CD4-positive, alpha-beta T cell treated with Interleukin-12 subunit alpha and Interleukin-12 subunit beta, for 1 hour (primary cell): ENCODE measurements at places on chromosomes 5 and 9.

DNA sequence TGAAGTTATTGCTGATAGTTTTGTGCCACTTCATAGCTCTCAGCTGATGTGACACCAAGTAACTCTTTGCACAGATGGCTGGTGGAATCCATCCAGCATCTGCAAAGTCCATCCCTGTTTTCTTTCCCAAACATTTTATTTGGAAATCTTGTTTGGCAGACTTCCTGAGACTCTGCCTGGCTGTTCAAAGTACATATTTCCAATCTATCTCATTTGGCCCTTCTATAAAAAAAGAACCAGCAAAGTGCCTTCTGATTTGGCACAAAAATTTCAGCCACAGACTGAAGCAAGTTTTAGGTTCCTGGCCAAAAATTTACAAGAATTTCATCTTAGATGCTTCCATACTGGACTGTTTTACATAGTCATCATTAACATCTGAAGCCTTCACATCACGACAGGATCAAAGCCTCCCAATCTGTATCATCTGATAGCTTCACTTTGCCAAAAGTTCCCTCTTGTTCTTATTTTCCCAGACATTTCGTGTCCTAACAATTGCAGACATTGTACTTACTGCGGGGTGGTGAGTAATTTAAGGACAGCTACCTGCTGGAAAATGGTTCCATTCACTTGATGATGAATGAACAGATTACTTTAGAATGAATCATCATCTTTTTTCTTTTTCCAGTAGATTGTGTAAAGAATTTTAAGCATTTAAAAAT lies 377.3 kb downstream of the KIAA0825 start:
- no peak for DNase-seq

GRCh38 chr9:29976981-29977380 lies 2403.7 kb upstream of the C9orf72 start:
- DNase-seq: no peak

- DNase-seq: no peak
Measured at GRCh38 chr5:163269624-163270023, 167.8 kb upstream of the CCNG1 start.

DNA sequence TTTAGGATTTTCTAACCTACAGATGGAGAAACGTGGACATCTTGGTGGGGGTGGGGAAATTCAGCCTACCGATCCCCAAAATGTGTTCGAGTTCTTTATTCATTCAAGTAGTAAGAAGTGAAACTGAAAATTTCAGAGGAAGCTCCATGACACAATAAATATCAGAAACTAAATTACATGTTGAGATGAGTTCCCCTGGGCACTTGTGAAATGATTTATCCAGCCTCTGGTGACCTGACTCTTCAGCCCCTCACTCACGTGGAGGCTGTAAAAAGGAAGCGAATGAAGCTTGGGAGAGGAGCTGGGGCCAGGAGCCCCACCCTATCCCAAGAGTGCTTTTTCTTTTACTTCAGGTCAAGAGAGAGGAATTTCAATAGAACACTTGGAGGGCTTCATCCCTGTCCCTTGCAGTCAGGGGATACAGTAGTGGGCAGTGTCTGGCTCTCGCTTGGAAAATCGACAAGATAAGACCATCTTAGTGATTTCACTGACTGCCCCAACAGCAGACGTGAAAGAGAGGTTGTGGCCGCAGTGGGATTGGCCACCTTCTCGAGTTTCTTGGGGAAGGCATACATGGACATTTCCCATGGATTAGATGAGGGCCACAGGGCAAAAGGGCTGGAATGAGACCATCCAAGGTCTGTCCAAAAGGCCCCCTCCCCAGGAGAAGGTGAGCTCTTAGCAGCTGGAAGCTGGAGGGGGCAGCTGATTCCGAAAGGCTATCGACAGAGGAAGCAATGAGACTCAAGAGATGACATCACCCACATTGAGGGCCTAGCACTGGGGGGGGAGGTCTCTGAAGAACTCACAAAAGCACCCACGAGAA lies 76.8 kb upstream of the SH3PXD2B start:
- no peak for DNase-seq

- no peak for DNase-seq
Measured at GRCh38 chr5:138148811-138149210, 9.6 kb upstream of the NME5 start.

DNA sequence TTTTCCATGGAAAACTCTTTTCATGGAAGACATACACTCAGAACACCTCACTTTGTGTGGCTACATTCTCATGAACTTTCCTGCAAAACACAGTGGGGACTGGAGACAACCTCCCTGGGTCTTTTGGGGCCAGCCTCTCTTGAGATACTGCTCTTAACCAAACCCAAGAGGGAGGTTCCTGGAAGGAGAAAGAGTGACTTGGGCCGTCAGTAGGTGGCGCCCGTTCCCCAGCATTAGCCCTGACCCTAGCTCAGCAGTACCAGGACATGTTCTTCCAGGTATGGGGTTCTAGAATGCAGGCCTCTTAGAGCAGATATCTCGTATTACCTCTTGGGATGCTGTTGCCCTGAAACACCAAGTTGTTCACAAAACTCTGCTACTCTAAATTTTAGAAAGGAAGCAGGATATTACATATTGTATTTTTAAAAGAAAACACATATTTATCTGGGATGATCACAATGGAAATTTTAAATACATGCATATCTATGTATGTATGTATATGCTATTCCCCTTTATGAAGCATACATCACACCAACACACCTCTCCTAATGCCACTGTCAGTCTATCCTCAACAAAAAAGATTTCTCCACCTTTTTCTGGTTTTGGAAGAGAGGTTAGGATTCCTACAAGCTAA lies 15.8 kb upstream of the GLIS3 start:
- peak; percentile 62 for DNase-seq

- no peak for DNase-seq
Measured at GRCh38 chr5:17114233-17114632, 103.2 kb upstream of the BASP1 start.

- DNase-seq: no peak
Measured at GRCh38 chr5:41347569-41347968, 134.2 kb upstream of the C6 start.

DNA sequence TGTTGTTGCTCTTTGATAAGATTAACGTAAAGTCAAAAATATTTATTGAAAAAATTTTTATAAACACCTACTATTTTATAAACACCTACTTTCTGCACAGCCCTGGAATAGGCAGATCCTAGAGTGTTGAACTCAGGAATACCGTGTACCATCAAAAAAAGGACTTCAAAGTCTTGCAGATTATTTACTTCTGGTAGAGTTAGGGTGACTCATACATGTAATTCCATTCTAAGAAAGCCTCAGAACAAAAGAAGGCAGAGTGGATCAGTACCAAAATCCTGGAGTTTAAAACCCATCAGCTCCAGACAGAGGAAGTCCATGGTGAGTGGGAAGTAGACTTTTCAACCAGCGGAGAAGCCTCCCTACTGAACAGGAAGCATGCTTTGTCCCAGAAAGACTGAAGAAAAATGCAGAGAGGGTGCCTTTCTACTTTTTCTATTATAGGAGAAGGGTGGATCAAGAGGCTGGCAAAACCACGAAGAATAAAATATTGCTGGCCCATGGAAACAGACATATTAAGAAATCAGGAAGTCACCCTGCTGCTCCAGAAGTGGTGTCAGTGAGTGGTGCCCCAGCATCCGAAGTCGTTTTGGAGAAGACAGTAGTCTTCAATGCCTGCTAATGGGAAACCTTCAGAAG lies 45.1 kb upstream of the DAB2 start:
- no peak for DNase-seq

DNA sequence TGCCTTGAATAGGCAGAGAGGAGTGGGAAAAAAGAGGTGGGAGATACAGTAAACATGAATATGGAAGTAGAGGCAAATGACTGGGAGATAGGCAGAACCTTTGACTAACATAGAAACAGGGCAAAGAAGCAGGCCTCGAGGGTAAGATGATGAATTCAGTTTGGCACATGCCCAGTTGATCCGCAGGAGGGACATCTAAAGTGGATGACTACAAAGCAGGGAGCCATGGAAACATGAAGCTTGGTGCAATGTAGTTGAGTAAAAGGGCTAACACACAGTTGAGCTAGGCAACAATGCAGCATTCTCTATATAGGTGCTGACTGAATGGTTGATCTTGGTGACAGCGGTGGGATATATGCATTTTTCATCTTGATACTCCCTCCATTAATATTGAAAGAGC lies 253.8 kb downstream of the DMRT2 start:
- DNase-seq: no peak

- no peak for DNase-seq
Measured at GRCh38 chr9:15018096-15018637, 107.9 kb upstream of the FREM1 start.

DNA sequence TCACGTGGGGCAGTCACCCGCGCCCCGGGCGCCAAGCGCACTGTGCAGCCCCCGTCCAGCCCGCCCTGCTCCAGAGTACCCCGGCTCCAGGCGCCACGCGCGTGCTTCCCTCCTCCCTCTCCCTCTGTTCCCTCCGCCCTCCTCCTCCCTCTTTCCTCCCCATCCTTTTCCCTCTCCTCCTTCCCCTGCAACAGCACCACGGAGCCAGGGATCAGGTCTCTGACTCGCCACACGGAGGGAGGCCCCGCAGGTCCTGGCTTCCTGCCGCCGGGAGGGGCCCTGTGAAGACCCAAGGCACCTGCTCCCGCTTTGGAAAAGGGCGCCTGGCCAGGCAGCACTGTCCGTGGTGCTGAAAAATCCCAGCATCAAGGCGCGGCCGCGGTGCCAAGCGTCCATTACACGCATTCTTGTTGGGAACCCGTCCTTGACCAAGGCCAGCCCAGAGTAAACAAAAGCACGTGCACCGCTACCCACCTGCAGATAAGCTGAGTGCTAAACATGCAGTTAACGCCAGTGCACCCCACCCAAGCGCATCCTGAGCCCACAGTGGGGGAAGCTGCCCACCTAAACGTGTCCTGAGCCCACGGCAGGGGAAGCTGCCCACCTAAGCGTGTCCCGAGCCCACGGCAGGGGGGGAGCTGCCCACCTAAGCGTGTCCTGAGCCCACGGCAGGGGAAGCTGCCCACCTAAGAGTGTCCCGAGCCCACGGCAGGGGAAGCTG lies 21.7 kb downstream of the SLC6A18 start:
- no peak for DNase-seq

DNA sequence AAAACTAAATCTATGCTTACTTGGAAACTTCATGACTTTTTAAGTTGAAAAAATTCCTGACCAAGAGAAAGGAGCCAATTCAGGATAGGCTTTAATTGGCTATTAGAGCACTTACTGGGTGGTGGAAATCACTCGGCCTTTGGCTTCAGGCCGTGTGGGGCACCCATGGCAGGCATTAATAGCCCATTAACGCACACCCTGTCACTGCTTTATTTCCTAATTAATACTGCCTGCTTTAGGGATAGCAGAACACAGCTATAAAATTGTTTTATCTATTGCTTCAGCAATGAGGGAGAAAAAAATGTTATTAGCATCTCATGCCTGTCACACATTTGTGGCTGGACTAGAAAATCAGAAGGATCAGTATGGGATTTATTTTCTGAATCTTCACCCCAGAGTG lies 58.1 kb downstream of the PSAT1 start:
- no peak for DNase-seq

DNA sequence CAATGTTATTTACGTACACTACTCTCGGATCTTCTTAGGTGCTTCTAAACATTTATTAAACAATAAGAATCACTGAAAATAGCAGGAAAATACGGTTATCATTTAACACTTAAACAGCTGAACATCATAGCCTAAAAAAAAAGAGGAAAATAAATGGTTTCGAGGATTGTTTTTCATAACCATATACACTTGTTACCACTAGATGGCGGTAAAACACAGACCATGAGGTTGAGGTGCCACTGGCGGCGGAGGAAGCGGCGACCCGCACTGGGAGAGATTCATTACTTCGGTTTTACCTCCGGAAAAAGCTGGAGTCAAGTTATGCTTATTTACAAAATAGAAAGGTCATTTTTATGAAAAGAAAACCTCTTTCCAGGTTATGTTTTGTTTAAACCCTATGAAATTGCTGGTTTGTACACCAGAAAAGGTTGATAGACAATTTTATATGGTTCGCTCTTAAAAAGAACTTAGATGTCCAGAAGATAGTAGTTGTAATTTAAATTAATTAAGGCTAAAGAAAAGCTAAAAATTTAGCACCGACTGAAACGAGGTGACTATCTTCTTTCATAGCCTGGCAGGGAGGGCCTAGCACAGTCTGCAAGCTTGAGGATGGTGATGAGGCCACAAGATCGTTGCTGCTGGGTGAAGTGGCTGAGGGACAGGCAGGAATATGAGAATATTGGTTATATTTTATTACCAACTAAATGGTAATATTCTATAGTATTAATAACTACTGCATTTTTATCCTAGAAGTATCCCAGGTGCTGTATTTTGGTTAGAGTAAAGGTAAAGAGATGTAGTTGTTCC lies 605.7 kb downstream of the RAB3C start:
- peak; percentile 70 for DNase-seq

DNA sequence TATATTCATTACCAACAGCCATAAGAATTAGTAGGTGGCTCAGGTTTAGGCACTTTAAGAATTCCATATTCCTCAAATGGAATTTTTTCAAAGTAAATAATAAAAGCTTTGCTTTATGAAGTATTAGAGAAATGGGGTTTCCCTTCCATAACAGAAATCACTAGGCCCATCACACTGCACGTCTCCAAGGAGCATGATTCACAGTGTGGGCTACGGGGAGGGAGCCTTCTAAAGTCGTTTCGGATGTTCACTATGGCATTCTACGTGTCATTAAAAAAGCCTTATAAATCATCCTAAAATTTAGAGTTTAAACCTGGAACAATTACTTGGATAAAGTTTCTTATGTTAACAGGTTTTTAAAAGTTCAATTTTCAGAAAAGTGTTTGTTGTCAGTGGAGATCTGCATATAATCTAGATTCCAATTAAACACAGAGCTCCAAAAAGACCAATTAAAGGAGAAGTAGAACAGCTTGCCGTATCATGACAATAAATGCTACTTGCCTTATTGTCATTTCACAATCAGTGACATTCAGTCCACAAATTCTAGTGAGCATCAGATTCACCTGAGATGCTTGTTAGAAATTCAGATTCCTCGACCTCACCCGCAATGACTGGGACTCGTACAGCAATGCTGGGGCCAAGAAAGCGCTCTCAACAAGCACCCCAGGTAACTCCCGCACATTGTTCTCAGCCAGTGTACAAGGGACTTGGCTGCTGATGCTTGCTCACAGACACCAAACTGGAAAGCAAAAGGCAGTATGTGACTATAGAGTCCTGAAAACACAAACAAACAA lies 115.7 kb downstream of the NFIB start:
- no peak for DNase-seq

- peak; percentile 49 for DNase-seq
Measured at GRCh38 chr9:15357050-15357653, 50.1 kb upstream of the TTC39B start.

GRCh38 chr5:36198281-36198680 lies 43.4 kb downstream of the NADK2 start:
- DNase-seq: no peak

GRCh38 chr9:20191228-20191840 lies 402.5 kb upstream of the SLC24A2 start:
- no peak for DNase-seq

GRCh38 chr5:82413302-82414040 lies 135.3 kb upstream of the RPS23 start:
- no peak for DNase-seq

- DNase-seq: no peak
Measured at GRCh38 chr5:59021837-59022514, 439.1 kb downstream of the RAB3C start.
